Left kidney (tissue), 8 donors: ENCODE measurements at places on chromosomes 2 and 18.

- DNase-seq, result no peak
Measured at GRCh38 chr2:107525406-107525805, 301.3 kb upstream of the RGPD4 start.

DNA sequence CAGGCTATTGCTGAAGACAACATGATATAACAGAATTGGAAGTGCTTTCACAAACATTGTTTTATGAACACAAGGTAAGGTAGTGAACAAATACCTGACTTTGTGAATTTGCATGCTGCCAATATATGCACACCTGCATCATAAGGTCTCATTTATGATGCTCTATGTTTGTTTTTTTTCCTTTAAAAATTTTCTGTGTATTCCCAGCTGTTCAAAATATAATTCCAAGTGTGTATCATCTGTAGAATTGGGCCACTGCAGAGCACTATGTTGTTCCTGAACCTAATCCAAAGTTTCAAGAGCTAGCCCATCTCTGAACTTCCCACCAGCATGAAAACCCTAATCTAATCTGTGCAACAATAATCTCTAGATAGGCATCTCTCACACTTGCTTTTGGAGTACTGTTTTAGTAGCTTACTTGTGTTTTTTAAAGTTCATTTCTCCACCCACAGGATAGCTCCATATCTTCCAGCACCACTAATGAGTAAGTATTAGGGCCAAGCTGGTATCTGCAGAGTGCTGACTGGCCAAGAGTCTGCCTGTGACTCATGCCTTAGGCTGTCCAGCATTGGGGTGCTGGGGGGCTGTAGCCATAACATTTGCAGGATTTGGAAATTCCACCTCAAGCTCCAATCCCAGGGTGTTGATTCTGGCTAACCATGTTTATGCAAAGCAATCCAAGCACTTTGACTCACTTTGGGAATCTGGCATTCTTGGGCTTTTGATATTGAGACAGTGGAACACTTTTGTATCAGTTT, 208.2 kb upstream of the REV1 start:
- DNase-seq, result no peak

DNA sequence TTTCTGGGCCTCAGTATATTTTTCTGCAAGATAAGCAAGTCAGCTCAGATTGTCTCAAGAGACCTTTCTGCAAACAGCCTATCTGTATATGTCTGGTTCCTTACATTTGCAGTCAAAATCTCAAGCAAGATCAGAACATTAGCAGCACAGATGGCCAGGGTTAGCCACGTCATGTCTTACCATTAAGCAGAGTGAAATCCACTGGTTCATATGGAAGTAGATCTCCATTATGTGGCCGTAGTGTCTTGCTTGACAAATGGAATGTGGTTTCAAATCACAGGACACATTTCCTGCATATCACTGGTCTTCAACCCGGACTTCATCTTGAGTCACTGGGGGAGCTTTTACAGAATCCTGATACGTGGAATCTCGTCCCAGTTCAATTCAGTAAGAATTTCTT, 500.2 kb downstream of the FBXO15 start:
- no peak for DNase-seq

GRCh38 chr2:173258701-173259100, 96.0 kb upstream of the CDCA7 start:
- no peak for DNase-seq

- DNase-seq, result no peak
Measured at GRCh38 chr2:205148755-205149154, 533.5 kb upstream of the NRP2 start.

- peak; percentile 69 for DNase-seq
Measured at GRCh38 chr2:219073413-219074129, 12.8 kb upstream of the IHH start.

- no peak for DNase-seq
Measured at GRCh38 chr2:37683241-37683640, 11.8 kb upstream of the CDC42EP3 start.

DNA sequence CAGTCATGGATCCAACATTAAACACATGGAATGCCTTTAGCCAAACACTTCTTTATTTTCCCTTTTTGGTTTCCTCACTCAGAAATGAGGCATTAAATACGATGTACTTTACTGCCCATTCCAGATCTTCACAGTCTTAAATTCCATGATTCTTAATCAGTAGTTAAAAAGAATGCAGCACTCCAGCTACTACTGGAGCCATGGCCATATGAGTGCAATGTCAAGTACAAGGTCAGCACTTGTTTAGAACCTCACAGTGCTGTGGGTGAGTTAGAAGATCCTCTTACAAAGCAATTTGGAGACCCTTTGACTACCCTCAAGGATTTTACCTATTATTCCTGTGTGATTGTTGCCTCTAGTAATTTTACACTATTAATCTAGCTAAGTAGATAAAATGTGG, 550.3 kb upstream of the LRRTM1 start:
- DNase-seq, result no peak

DNA sequence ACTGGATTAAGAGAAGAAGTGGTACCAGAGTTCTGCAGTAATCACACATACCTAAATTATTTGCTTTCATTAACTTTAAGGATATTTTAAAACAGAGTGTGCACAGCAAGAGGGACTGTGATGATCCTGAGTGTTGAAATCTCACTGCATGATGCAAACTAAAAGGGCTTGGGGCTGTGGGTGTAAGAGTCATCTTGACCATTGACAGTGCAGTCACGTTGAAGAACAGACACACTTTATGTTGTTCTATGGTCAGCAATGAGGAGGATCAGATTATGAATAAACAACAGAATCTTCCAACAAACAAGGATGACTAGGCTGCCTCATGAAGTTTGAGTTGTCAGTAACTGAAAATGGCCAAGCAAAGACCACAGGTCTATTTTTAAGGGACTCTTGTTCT, 87.2 kb upstream of the GALNT5 start:
- DNase-seq, result no peak

DNA sequence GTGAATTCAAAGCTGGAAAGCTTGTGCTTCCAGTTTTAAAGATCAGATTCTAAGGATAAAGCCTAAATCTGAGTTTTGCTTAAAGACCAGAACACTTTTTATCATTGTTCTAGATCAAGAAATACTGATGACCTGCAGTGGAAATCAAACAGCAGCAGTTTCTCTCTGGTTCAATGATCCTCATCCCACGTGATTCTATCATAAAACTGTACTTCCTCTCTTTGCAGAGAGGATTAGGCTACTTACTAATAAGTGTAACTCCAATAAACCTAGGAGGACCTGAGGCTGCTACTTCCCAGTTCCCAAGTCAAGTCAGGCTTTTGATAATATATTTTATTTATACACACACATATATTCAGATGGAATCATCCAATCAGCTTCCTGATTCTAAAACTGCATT, 81.9 kb downstream of the TCF4 start:
- DNase-seq, result no peak

DNA sequence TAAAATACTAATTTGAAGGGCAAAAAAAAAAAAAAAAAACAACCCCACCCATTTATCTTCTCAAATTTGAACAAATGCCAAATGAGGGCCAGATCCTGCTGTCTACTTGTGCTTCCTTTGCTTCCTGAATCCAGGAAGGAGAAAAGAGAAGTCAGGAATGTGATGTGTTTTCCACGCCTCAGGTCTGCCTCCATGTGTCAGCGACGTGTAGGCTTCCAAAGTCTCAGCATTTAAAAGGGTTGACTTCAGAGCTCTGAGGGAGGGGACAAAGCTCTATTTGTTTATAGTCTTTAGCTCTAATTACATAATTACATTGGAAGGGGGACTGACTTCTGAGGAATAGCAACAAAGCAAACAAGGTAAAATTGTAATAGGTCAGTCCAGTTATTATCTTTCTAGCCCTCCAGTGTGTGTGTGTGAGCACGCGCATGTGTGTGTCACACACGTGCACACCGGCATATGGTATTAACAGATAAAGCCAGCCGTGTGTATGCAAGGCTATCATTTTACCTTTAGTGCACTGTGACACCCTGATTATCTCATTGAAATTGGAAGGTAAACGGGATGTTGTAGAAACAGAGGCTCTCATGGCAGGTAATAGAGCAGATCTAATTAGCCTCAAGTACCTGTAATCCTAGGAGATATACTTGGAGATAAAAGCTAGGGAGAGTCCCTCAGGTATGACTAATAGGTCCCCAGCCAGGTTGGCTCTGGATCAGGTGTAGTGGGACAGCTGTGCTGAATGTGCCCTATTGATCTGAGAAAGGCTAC, 911.4 kb upstream of the ZEB2 start:
- peak; percentile 37 for DNase-seq

DNA sequence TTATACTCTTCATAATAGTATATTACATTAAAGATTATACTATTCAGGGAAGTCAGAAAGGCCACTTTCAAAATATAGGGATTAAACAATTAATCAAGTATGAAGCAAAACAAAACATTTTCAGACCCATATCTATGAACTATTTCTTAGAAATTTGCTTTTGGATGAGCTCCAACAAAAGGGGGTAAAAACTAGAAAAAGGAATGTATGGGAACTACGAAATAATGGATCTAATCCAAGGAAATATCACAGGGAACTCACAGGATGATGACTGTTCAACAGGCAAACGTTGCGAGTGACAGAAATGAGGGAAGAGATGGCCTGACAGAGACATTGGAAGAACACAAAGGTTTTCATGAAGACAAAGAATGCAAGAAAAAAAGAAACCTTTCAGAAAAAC, 27.9 kb downstream of the G6PC2 start:
- no peak for DNase-seq
